ENCODE measurements at places on chromosomes 5 and 9. TPM values are rescaled to one million over a fixed set of nuclear protein-coding genes. Genes with fewer than 3 reads are reported as not detected.

DNA sequence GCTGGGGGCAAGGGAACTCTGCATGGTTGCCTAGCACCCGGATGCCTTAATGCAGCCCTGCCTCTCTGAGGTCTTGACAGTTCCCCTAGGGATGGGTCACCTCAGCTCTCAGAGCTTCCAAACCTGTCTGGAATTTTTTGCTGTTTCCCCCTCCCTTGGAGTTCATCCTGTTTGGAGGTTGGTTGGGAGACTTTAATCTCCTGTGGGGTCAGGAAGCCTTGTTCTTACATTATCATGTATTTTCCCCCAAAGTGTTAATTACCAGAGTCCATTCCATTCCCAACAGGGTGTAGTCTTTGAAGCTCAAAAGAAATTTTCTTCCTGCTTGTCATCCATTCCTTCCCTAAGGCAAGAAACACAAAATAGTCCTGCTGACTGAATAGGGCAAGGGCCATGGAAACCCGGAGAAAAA, 150.3 kb upstream of the SPRY4 start:
- DNase-seq: no peak

DNA sequence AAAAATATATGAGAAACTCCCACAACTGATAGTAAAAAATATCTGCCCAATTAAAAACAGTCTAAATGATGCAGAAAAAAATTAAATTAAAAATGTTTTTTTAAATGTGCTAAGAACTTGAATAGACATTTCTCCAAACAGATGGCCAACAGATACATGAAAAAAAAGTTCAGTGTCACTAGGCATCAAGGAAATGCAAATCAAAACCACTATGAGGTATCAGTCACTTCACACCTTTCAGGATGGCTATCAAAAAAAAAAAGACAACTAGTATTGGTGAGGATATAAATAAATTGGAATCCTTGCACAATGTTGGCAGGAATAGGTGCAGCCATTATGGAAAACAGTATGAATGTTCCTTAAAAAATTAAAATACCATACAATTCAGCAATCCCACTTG, 16.6 kb downstream of the ZNF131 start:
- DNase-seq: no peak

Gene ASTN2
- 7.6 TPM for total RNA-seq

- DNase-seq: no peak
Observed at GRCh38 chr9:120608421-120608820, 28.5 kb upstream of the CDK5RAP2 start.

GRCh38 chr5:98588215-98588614, 185.2 kb upstream of the RGMB start:
- no peak for DNase-seq
